ENCODE measurements at places on chromosomes 1 and 21. TPM values are rescaled to one million over a fixed set of nuclear protein-coding genes. Genes with fewer than 3 reads are reported as not detected.

The DMRTA2 gene
- total RNA-seq, result 0.04 TPM

The CD1D gene
- total RNA-seq, result 7.2 TPM

The NR5A2 gene
- not detected for total RNA-seq

The OR2T11 gene
- not detected for total RNA-seq

The ACBD3 gene
- 20.6 TPM for total RNA-seq

The HPCAL4 gene
- 0.15 TPM for total RNA-seq

The SUMO3 gene
- 80.3 TPM for total RNA-seq

The TNFRSF1B gene
- total RNA-seq, result not detected

GRCh38 chr1:2304921-2305681 is 77.0 kb downstream of the SKI start:
- DNase-seq, result no peak
- peaks cover 15% of the 10 kb centered on the region for H3K4me1 ChIP-seq
- no peaks in the 10 kb centered on the region for H3K36me3 ChIP-seq
- H3K27me3 ChIP-seq, result no peaks in the 10 kb centered on the region
- no peak overlapping the region for H3K27ac ChIP-seq

- peaks cover 8% of the 10 kb centered on the region for H3K36me3 ChIP-seq
- peak overlapping the region; percentile 94 for H3K4me3 ChIP-seq
- peaks cover 43% of the 10 kb centered on the region for H3K4me1 ChIP-seq
- H3K27ac ChIP-seq, result peak overlapping the region; percentile 73
- H3K27me3 ChIP-seq, result no peaks in the 10 kb centered on the region
Observed at GRCh38 chr1:159923203-159924024, 1.9 kb downstream of the TAGLN2 start.

DNA sequence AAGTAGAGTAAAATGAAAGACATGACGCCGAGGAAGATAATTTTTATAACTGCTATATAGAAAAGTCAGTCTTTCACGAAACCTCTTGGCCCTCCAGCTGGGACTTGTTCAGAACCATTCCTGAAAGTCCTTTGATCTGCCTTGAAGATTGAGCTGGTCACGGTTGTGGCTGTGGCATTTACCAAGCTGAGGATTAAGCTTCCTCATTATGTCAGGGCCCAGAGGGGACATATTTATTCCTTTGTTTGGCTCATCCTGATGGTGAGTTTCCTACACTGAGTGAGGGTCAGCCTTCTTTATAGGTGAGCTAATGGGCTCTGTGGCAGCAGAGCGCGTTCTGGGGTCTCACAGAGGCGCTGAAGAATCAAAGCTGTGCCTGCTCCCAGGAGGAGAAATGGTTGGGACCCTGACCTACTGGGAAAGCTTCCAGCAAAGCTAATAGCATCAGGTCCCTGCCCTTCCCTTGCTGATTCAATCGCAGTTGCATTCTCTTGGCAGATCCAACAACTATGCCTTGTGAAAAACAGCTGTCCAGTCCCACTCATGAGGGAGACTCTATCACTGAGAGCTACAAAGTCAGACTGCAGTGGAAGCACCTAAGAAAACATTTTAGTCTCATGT is 43.2 kb upstream of the PBX1 start:
- no peak overlapping the region for H3K27ac ChIP-seq
- no peaks in the 10 kb centered on the region for H3K4me1 ChIP-seq
- no peak for DNase-seq
- H3K27me3 ChIP-seq, result no peaks in the 10 kb centered on the region
- no peaks in the 10 kb centered on the region for H3K36me3 ChIP-seq
- H3K4me3 ChIP-seq, result no peak overlapping the region

GRCh38 chr1:205056188-205056611 is 13.2 kb downstream of the CNTN2 start:
- no peaks in the 10 kb centered on the region for H3K36me3 ChIP-seq
- no peak overlapping the region for H3K27ac ChIP-seq
- H3K4me1 ChIP-seq, result no peaks in the 10 kb centered on the region

- H3K27me3 ChIP-seq, result no peaks in the 10 kb centered on the region
- H3K27ac ChIP-seq, result 0 out of 2 replicates have a peak overlapping the region, but pooled peaks have one; percentile 18
- H3K4me3 ChIP-seq, result peak overlapping the region; percentile 97
- no peaks in the 10 kb centered on the region for H3K36me3 ChIP-seq
Observed at GRCh38 chr1:38872401-38873026, 634 bp downstream of the MYCBP start.

DNA sequence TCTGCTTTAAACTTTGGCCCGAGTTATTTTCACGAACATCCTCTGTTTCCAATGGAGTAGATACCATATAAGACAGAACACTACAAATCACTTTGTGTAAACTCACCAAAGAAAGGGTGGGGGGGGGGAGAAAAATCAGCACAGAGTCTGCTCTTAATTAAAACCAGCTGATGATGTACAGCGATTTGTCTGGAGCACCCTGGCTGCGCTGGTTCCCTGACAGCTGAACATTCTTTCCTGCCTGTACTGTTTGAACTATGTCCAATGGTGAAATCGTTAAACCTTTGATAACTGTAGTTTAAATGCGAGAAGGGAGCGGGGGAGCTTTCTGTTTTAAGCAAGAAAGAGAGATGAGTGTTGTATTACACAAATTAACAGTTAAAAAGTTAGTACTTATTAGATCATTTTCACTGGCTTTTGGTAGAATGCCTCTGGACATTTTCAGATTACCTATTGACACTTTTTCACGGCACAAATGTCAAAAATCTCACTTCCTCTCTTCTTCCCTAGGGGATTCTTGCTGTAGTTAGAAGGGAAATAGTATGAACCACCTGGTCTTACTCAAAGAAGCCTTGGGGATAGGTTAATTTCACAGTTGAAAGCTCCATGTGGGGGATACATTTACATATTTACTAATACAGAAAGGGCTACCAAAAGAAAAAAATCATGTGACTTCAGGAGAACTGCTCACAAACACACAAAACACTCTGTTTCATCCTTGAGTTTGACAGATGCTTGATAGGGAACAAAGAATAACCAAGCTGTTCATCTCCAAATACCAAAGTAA is 140.2 kb upstream of the RUNX1 start:
- DNase-seq, result peak; percentile 94
- peak overlapping the region; percentile 38 for H3K4me3 ChIP-seq
- H3K36me3 ChIP-seq, result no peaks in the 10 kb centered on the region
- peaks cover 45% of the 10 kb centered on the region for H3K4me1 ChIP-seq

GRCh38 chr1:119124764-119125163 is 15.7 kb downstream of the WARS2 start:
- no peak for DNase-seq
- H3K27ac ChIP-seq, result no peak overlapping the region
- H3K4me3 ChIP-seq, result no peak overlapping the region
- no peaks in the 10 kb centered on the region for H3K36me3 ChIP-seq
- H3K4me1 ChIP-seq, result no peaks in the 10 kb centered on the region

- H3K4me3 ChIP-seq, result no peak overlapping the region
- H3K4me1 ChIP-seq, result peaks cover 19% of the 10 kb centered on the region
- H3K27me3 ChIP-seq, result no peaks in the 10 kb centered on the region
- H3K36me3 ChIP-seq, result 0 out of 2 replicates have a peak, but pooled peaks cover 3% of the 10 kb centered on the region
Observed at GRCh38 chr1:150642296-150642695, 12.9 kb upstream of the ENSA start.

- no peak overlapping the region for H3K27ac ChIP-seq
- no peaks in the 10 kb centered on the region for H3K36me3 ChIP-seq
- peaks cover 34% of the 10 kb centered on the region for H3K4me1 ChIP-seq
- DNase-seq, result peak; percentile 11
Observed at GRCh38 chr1:179155615-179156014, 73.7 kb downstream of the TOR3A start.
